ENCODE measurements at places on chromosomes 4 and X.

DNA sequence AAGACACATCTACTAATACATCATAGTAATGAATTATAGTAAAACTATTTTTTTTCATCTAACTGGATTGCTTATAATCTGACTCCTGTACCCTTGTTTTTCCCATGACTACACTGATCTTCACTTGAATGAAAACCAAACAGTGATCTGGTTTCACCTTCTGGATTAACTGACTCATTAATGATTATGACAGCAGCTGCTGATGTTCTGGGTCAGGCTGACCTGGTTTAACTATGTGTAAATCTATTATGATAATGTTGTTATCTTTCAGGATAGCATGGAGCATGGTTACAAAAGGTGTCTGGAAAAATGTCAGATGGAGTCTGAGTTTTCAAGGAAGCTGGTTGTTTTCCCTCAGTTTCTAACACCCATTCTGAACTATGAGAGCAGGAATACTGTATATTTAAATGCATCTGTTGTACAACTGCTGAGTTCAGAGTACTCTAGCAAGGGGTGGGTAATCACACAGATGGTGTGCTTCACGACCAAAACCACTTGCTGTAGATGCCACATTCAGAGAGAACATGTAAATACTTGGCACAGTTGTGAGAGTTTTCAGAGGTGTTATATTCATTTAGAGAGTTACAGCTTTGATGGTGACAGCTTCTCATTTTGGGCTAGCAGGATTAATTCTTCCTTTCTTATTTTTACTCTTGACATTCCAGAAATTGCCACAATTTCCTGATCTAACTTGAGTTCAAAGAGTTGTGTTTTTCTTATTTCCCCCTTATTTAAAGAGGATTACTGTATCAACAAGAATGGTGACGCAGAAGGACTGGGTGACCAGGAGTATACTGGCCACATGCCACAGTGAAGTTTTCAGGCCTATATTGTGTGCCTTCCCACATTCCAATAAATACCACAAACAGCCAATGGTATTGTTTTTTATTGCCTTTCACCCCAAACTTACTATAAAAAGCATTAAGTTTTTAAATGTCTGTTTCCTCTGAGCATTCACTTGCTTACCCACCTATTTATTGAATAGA, 249.7 kb upstream of the TET2 start:
- no peak for DNase-seq

- DNase-seq: no peak
These were observed 53.0 kb downstream of the TMEM154 start for GRCh38 chr4:152626790-152627189.

DNA sequence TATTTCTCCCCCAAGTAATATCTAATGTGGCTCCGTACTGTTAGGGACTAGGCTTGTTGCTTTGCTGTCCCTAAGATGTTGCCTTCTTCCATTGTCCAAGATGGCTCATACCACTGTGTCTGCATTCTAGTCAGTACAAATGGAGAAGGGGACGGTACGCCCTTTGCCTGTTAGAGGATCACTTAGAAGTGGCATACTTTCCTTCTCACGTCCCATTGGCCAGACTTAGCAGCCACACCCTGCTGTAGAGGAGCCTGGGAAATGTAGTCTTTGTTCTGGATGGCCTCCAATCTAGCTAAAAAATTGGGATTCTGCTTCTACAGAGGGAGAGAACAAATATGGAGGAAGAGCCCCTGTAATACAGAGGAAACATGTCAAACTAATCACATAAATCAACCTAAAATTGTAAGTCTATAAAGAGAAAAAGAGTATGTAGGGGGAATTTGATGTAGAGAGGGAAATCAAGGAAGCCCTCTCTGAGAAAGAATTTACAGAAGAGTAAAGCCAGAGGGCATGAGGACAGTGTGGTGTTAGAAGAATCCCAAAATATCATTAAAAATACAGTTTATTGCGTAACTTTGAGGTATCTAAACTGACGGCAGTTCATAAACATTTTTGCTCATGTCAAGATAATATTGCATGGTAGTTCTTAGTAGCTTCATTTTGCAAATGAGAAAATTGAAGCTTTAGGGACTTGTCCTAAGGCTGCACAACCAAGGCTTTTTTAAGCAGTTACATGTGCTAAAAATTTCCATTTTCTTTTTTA, 15.1 kb downstream of the PRIMPOL start:
- DNase-seq: no peak

DNA sequence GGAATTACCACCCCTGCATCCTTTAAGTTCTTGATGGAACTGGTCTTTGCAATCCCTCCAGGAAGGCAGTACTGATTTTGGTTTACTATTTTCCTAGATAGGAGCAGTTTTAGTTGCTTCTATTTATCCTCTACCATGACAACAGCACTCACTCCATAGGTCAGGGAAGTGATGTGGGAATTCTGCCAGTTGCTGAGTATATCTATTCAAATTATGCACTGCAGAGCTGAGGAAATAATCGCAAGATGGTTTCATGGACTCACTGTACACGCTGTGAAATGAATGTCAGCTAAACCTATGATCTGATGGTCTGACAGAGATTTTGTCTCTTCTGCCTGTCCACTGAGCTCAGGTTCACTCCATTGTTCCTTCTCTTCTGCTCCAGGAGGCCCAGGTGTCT, 135.8 kb downstream of the FAAH2 start:
- DNase-seq: no peak

GRCh38 chr4:173169428-173170181, 994 bp downstream of the GALNT7 start:
- no peak for DNase-seq

- DNase-seq: no peak
These were observed 131.4 kb upstream of the CTSO start for GRCh38 chr4:156085100-156085499.

GRCh38 chrX:51332188-51332942, at the start of gene NUDT10:
NUDT10 (plus strand) TSS chrX:51332822; CDS start chrX:51332966, 144 bp downstream.
- DNase-seq: no peak

- no peak for DNase-seq
These were observed 178.5 kb downstream of the SHOX start for GRCh38 chrX:809081-809480.

DNA sequence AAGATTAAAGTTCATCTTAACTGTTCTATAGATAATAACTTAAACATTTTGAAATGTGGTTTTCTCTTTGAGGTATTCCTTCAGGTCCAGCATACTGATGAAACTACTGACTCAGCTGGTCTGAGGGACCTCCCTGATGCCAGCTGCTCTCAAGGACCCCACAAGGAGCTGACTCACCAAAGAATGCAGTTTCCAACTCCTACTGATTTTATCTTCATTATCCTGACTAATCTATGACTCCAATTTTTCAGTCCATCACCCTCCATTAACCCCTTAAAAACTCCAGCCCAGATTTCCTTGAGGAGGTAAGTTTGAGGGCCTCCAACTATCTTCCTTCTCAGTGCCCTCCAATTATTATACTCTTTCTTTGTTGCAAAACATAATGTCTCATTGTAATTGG, 1.4 kb upstream of the UGT2B4 start:
- DNase-seq: no peak

GRCh38 chrX:54411732-54412131, 28.5 kb upstream of the TSR2 start:
- no peak for DNase-seq

DNA sequence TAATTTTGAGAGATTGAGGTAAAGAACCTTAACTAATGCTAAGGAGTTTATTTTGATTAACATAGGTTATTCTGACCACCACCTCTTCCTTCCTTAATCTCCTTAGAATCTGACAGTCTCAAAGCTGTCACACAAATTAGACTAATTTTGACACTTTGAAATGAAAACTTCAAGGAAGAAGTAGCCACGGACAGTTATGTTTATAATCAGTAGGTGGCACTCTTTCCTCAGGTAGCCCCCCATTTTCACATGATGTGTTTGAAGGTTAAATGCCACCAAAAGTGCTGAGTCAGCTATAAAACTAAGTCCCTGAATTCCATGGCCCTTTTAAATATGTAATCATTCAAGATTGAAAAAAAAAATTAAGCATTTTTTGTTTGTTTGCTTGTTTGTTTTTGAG, 22.4 kb downstream of the TMEM33 start:
- no peak for DNase-seq

GRCh38 chr4:156536661-156537060, 434.9 kb downstream of the PDGFC start:
- DNase-seq: no peak

DNA sequence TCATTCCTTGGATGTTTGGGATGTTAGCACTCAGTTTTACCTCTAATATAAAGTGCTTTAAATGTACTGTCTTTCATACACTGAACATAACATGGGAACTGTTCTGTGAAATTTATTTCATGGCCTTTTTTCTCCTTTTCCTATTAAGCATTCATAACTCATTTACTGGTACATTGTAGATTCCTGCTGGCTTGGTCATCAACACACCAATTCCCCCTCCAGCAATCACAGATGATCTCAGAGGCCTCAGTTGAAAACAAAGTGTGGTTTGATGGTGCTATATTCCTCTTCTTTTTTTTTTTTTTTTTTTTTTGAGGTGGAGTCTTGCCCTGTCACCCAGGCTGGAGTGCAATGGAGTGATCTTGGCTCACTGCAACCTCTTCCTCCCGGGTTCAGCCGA, 61.9 kb upstream of the FAM47B start:
- no peak for DNase-seq
